Stimulated activated naive CD4-positive, alpha-beta T cell (primary cell): ENCODE measurements at places on chromosomes 1 and 21.

DNA sequence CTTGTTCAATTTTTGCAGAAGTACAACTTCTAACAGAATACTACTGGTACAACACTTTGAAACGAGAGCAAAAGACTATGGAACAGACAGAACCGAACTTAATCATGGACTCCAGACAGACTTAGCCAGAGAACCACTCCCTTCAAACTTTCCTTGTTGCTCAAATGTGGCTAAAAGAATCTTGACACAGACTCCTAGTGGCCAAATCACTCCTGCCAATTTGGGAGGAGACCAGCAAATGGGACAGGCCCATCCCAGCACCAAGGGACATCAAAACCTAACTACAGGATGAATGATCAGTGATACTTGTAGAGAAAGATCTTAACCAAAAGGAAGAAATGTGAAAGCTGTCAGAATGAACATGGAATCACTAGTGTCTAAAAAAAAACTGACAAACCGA lies 154.0 kb downstream of the MATN1 start:
- DNase-seq = no peak

- DNase-seq = no peak
Observed at GRCh38 chr1:85280636-85281035, 4.2 kb upstream of the BCL10 start.

DNA sequence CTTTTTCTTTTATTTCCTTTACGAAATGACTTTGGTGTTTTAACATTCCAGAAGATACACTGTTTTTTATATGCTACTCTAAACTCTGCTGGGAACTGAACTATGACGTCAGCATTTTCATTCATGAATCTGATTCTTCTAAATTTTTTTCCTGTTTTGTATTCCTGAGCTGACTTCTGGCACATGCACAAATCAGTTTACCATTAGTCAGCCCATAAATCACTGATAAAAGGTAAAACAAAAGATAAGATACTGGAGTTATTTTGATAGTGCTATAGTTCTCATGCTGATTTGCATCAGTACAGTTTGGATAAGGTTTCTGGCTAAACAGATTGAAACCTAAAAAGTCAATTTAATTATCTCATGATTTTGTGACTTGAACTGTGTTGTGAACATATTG lies 10.4 kb downstream of the CAMTA1 start:
- no peak for DNase-seq

- DNase-seq = no peak
Observed at GRCh38 chr1:215005078-215005477, 77.5 kb upstream of the KCNK2 start.

DNA sequence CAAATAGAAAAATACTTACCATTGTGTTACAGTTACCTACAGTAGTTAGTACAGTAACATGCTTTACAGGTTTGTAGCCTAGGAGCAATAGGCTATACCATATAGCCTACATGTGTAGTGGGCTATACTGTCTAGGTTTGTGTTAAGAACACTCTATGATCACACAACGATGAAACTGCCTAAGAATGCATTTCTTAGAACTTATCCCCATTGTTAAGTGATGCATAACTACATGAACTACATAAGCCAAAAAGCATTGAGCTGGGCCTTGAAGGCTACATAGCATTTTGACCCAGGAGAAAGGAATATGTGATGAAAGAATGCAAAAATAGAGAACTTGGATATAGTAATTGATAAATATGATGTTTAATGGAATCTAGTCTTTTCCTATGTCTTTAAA lies 46.4 kb upstream of the JUN start:
- DNase-seq = no peak

GRCh38 chr21:44461464-44462001 lies 6.2 kb downstream of the LRRC3 start:
- no peak for DNase-seq

GRCh38 chr1:150516050-150516591 lies 569 bp downstream of the FALEC start:
- DNase-seq = peak; percentile 38

DNA sequence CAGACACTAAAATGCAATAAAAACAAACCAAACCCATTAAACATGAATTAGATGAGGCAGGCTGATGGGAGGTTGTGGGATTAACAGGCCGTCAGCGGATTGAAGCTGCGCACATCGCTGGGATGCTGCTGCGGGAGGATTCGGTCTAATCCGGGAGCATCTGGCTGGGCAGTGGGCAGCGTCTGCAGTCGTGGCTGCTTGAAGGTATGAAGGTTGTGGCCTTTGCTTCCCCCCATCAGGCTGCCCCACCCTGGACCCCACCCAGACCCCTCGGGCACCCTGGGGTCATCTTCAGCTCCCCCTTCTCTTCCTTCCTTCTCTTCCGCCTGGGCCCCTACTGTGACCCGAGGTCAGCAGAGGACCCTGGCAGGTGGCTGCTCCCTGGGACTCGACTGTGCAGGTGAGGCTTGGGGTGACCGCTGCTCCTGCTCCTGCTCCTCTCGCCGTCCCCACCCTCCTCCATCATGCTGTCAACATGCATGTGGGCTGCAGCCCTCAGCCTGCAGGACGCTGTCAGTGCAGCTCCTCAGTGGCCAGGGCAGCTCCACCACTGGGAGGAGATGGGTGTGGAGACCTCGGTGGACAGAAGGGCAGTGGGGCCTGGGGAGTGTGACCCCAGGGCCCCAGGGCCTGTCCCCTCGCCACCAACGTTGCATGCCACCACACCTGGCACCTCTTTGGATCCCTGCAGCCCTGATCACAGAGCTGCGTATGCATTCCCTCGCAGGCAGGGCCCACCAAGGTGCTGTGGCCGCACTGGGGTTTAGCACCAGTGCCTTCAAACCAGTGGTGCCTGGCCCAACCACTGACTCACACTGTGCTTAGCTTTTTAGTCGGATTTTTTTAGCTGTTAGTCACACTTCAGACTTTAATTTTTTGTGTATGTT lies 112.2 kb upstream of the COL6A1 start:
- no peak for DNase-seq

DNA sequence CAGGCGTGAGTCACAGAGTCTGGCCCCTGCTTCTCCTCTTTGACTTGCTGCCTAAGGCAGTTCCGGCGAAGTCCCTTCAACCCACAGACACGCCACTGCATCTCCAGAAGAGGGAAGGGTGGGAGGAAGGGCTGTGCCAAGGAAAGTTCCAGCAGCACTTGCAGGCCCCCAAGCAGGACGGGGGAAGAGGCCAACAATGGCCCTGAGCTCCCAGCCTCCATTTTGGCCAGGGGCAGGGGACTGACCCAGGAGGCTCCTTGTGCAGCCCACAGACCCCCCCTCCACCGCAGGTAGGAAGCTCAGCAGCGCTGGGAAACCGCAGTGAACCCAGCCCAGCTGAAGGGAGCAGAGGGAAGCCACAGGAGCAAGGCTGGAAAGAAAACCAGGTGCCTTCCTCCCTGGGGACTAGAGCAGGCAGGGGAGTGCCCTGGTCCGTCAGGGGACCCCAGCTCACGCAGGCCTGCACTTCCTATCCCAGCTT lies 35.4 kb downstream of the ACOT7 start:
- no peak for DNase-seq

- DNase-seq = no peak
Observed at GRCh38 chr21:17987382-17988101, 168.4 kb upstream of the C21orf91 start.

DNA sequence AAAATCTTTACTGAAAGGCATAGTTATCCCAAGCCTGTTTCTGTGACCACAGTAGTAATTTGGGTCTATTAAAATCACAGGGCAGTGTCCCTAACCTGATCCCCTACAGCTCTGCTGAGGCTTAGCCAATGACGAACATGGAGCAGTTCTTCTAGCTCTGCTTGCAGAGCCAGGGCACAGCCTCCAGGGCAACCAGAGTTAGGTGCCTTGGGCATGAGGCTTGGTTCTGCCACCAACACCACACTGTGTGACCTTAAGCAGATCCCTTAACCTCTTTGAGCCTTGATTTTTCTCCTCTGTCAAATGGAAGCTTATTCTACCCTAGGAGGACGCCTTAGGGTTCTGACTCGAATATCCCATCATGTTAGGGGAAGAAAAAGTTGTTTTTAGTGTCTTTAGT lies 86.7 kb upstream of the TLR5 start:
- DNase-seq = no peak

- DNase-seq = no peak
Observed at GRCh38 chr1:15734901-15735300, 1.2 kb upstream of the SLC25A34 start.

DNA sequence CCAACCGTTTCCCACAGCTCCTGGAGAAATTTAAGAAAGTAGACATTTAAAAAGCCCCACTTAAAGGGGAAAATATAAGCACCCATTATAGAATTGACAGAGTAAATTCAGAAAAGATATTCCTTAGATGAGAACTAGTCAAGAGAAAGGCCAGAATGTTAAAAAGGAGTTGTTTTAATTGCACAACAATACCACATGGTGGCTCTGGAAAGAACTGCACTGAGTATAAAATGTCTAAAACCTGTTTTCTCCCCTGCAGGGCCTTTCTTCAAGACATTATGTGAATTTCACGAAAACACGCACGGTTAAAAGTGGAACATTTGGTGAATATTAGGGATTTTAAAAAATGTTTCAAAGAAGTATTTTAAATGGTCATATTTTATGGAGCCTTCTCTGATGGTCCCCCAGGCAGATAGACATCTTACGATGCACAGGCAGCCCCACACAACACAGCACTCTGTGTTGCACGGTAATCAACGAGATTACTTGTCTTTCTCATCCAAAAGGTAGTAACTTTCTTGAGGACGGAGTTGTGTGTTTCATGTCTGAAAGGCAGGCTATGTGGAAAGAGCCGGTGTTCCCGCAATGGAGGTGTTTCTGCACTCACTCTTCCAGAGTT lies 101.9 kb downstream of the PRRX1 start:
- DNase-seq = no peak

- DNase-seq = no peak
Observed at GRCh38 chr1:149844650-149845255, 54.6 kb upstream of the BOLA1 start.

GRCh38 chr1:223048026-223048425 lies 95.0 kb downstream of the TLR5 start:
- no peak for DNase-seq

DNA sequence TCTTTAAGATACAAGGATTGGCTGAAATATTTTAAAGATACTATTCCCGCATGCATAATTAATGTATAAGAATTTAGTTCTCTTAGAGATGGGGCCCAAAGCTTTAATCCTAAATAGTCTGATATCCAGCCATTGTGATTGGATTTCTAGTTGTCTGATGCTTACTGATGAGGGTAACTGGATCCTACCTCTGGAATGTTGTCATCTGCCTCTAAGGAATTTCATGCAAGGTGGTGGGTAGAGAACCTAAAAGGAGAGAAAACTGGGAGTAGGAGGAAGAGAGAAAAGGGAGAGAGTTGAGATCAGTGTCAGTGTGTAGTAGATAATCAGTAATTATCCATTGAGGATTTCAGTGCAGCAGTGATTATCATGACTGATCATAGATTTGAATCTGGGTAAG lies 295.5 kb downstream of the KCNT2 start:
- DNase-seq = no peak

- DNase-seq = peak; percentile 70
Observed at GRCh38 chr1:33181921-33182341, at the start of gene TRIM62. Gene TRIM62, minus strand, starts transcription at chr1:33182043. Its CDS starts 611 bp downstream, at chr1:33181432.

- DNase-seq = no peak
Observed at GRCh38 chr1:100943533-100943932, 47.6 kb downstream of the SLC30A7 start.

GRCh38 chr21:14712121-14712715 lies 166.1 kb upstream of the SAMSN1 start:
- no peak for DNase-seq

DNA sequence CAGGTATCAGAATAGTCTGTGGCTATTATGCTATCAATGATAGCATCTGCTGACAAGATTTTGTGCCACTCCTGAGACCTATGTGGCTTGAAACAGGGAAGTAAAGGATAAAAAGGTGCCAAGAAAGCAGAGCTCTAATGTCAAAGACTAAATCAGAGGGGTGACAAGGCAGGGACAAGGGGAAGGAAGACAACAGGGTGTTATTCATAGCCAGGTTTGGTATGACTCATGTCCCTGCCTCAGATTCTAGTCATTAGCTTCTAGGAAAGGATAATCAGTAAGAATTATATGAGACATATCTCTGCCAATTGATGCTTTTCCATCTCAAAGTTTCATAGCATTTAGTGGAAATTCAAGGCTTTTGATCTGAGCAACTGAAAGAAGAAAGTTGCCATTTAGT lies 31.8 kb upstream of the PLD5 start:
- DNase-seq = no peak

GRCh38 chr1:156511644-156512043 lies 11.1 kb upstream of the MEF2D start:
- no peak for DNase-seq

- peak; percentile 85 for DNase-seq
Observed at GRCh38 chr1:1629430-1630190, 2.4 kb upstream of the MMP23B start.

- no peak for DNase-seq
Observed at GRCh38 chr1:109482242-109482641, 1.5 kb upstream of the ATXN7L2 start.

- DNase-seq = no peak
Observed at GRCh38 chr21:33101300-33101911, 31.5 kb downstream of the OLIG1 start.

- no peak for DNase-seq
Observed at GRCh38 chr1:153261281-153262069, 2.0 kb downstream of the LORICRIN start.
